Nucleus accumbens (tissue), 56 donors: ENCODE measurements at places on chromosomes 11 and 22.

DNA sequence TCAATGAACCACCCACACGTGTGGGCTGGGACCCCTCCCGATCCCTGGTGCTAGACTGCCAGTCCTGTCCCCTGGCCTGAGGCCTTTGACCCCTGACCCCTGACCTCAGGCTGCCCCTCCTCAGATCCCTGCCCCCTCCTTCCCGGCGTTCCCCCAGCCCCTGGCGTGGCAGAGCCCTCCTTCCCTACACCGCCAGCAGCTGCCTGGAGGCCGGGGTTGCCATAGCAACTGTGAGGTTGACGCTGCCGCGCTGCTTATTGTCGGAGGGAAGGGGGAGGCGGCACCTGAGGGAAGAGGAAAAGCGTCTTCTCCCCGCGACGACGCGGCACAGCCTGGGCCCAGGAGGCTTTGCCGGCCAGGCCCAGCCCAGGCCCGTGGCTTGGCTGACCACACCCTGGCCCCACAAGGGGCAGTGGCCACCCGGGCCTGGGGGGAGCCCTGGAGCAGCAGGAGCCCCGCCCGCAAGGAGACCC, 32.6 kb downstream of the SHANK3 start:
- peak; percentile 72 for DNase-seq

GRCh38 chr11:66938582-66939135, 19.5 kb downstream of the PC start:
- no peak for DNase-seq

DNA sequence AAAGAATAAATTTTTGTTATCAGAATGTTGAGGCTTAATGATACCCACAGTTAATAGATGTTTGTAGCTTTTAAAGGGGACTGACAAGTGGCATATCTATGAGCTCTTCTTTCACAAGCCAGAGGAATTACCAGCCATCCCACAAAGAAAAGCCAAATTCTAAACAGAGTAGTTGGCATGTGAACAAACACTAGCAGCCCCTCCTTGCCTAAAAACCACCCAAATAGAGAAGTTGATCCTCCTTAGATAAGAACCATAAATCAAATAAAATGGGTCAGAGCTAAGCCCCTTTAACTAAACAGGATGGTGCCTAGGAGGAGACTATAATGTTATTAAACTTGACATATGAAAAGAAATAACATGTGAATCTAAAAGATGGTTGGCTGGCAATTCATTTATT, 11.4 kb downstream of the LPXN start:
- no peak for DNase-seq

DNA sequence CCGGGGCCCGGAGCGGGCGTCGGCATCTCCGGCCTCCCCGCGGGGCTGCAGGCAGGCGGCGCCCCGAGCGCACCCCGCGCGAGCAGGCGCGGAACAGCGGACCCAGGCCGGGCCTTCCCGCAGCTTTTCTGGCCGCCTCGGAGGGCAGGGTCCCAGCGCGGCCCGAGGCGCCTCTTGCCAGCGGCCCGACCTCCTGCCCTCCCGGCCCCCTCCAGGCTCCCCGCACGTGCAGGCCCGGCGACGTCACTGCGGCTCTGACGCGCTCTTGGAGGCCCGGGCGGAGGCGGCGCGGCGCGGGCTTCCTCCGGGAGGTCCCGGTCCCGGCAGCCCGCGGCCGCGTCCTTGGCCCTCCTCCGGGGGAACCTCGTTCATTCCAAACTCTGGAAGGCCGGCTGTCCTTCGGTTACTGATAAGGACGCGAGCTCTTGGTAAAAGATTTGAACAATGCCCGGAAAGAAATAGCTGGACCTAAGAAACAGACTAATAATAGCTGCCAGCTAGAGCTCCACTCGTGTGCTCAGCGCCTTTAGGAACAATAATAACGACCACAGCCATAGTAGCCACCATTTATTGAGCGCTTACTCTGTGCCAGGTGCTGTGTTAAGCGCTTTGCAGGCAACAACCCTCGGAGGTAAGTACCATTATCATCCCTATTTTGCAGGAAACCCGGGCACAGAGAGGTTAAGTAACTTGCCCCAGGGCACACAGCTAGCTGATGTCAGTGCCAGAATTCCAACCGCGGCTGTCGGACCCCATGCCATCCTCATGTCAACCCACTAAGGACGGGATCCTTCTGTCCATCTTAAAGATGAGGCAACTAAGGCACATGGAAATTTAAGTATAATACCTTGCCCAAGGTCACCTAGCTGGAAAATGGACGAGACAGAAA, 39.1 kb upstream of the CREB3L1 start:
- no peak for DNase-seq

GRCh38 chr11:78420255-78420764, 2.7 kb upstream of the GAB2 start:
- peak; percentile 61 for DNase-seq

DNA sequence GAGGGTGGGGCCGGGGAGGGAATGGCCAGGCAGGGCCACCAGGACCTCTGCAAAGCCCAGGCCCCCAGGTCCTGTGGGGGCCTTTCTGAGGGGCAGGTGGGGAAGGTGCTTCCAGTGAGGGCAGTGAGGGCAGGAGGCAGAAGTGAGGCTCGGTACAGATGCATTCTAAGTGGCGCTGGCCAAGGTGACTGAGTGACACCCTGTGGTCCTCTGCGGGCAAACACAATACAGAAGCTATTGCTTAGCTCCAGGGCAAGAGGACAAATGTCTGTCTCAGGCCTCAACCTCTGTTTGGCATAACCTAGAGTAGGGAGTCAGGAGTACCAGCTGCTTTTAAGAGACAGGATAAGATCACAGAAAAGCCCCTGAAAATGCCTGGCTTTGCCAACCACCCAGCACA, 31.3 kb downstream of the B3GAT1 start:
- no peak for DNase-seq

- DNase-seq = no peak
Measured at GRCh38 chr11:80898910-80899309, 1458.1 kb upstream of the TENM4 start.

DNA sequence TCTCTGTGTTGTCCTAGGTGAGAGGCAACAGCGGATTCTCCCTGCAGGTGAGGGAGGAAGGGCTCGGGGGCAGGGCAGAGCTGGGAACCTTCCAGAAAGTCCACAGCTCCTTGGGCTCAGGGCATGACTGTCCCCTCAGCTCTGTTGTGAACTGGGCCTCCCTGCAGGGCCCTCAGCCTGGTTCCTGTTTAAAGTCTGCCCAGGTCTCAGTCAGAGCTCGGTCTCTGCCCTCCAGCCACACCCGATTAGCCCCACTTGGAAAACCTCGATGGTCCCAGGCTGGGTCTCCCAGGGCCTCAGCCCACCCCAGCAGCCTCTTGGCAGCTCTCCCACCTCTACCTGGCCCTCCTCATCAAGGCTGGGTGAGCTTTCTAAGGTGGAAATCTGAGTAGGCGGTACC, 65.3 kb upstream of the SLC22A12 start:
- no peak for DNase-seq

GRCh38 chr11:114099392-114100178, 40.1 kb downstream of the ZBTB16 start:
- no peak for DNase-seq

- no peak for DNase-seq
Measured at GRCh38 chr22:28728621-28729313, 12.9 kb downstream of the CHEK2 start.

- no peak for DNase-seq
Measured at GRCh38 chr11:66686801-66687750, 9.4 kb upstream of the RBM4B start.

DNA sequence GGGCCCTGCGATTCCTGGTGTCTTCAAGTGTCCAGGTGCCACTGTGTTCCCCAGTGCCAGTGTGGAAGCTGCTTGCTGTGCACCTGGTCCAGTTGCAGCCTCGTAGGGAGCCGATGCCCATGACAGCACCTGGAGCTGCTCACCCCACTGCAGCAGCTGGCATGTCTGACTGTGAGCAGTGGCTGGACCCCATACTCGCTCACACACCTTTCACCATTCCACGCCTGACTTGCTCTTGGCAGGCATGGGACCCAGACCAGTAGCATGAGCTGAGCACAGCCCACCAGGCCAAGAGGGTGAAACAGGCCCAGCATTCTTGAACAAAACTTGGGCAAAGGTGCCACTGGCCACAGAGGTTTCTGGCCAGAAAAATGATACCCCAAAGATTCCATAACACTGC, 124.5 kb upstream of the THY1 start:
- no peak for DNase-seq

DNA sequence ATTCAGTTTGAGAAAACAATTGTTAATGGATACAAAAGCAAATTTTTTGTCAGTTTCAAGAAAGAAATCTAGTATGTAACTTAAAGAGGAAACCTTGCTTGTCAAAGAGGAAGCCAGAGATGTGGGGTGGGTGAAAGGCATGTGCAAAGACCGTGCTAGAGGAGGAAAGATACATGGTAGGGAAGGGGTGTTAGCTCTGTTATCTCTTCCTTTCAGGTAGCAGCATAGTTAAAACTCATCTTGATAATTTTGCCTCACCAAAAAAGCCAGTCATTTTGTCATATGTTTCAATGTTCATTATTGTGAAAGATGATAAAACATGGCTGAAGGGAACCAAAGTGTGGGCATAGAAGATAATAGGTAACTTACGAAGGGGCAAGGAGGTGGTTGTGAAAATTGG, 2.6 kb upstream of the MS4A2 start:
- DNase-seq = no peak

- DNase-seq = no peak
Measured at GRCh38 chr11:1920909-1921573, 1.5 kb downstream of the TNNT3 start.

- DNase-seq = no peak
Measured at GRCh38 chr11:65136515-65137096, 2.3 kb upstream of the SYVN1 start.

GRCh38 chr11:94112206-94112953, 16.3 kb upstream of the PANX1 start:
- DNase-seq = no peak

DNA sequence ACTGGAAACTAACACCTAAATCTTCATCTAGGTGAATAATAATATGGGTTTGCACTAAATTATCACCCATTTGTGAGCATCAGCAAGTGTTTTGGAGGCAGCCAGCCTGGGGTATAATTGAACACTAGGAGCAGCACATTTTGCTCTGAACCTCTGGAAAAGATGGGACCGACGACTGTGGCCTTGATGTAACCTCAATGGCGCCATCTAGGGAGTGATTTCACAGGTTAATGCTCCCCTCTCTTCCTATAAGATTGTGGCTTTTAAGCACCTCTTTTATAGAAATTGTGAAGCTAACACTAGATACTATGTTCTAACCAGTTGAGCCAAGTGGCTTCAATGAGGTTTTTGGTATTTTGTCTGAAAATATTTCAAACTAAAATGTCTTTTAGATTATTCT, 203.7 kb downstream of the NELL1 start:
- no peak for DNase-seq

DNA sequence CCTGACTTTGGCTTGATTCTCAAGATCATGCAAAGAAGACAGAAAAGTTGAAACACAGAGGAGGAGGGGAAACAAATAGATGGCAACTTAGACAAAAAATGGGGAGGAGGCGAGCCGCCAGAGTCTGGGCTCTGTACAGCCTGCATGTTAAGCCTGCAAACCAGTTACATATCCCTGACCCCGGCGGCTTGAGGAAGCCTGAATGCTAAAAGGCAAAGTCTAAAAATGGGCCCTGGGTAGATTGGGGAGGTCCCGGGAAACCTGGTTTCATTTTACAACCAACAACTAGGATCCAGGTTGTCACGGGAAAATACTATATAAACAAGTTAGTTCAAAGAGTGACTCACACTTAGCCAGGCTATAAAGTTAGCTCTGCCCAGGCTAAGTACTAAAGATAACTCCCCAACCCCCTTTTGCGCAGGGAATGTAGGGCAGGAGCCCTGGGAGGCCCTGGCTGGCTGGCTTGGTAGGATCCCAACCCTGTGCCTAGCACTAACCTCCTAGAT, 18.8 kb upstream of the ZBTB16 start:
- no peak for DNase-seq

DNA sequence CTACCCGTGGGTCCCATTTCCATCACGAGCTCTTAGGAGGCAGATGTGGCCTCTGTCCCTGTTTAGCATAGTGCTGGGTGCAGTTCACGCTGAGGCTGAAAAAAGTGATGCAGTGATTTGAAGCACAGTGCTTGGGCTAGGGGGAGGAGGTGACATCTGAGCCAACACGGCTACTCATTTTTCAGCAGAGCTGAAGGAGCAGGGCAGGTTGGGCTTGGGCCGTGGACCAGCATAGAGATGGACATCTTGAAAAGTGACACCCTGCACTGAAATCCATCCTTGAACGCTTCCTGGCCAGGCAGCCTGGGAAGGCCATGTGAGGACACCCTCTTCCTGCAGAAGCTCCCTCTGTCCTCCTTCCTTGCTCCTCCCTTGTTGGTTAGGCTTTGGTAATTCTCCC, 66.4 kb downstream of the ADAMTS15 start:
- DNase-seq = no peak

- no peak for DNase-seq
Measured at GRCh38 chr11:25794804-25795203, 537.1 kb upstream of the ANO3 start.

- DNase-seq = no peak
Measured at GRCh38 chr11:61728940-61729219, 23.6 kb upstream of the MYRF start.

GRCh38 chr11:71481101-71481960, 28.3 kb downstream of the NADSYN1 start:
- no peak for DNase-seq

DNA sequence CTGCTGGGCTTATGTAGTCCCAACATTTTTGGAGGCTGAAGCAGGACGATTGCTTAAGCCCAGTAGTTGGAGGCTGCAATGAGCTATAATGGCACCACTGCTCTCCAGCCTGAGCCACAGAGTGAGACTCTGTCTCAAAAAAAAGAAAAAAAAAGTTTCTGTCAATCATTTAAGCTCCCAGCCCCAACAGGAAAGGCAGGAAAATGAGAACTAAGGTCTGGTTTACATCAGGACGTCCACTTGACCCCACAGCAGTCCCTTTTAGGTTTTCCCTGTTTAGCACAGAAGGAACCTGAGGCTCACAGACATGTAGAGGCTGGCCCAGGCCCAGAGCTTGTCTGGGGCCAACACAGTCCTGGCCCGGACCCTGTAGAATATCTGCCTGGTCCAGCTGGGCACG, 9.2 kb upstream of the TTLL1 start:
- no peak for DNase-seq

GRCh38 chr22:37631448-37632173, 7.9 kb upstream of the SH3BP1 start:
- no peak for DNase-seq

DNA sequence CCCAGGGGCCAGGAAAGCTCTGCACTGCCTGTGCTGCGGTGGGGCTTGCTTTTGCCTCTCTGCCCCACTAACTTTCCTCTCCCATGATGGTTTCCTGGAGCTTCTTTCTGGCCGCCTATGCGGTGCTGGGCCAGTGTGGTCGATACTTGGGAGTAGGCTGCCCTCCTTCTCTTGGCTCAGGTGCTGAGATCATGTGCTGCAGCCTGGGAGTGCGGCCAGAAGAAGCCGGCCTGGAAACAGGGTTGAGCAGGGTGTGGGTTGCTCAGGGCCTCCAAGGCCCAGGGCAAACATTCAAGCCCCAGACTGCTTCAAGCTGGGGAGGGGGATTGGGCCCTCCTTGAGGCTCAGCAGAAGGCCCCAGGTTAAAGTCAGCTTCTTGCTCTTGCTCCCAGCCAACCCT, 125.0 kb downstream of the NTM start:
- peak; percentile 42 for DNase-seq
